ENCODE measurements at places on chromosomes 3 and 15.

GRCh38 chr15:28946803-28947202, 61.0 kb downstream of the APBA2 start:
- no peak for DNase-seq

DNA sequence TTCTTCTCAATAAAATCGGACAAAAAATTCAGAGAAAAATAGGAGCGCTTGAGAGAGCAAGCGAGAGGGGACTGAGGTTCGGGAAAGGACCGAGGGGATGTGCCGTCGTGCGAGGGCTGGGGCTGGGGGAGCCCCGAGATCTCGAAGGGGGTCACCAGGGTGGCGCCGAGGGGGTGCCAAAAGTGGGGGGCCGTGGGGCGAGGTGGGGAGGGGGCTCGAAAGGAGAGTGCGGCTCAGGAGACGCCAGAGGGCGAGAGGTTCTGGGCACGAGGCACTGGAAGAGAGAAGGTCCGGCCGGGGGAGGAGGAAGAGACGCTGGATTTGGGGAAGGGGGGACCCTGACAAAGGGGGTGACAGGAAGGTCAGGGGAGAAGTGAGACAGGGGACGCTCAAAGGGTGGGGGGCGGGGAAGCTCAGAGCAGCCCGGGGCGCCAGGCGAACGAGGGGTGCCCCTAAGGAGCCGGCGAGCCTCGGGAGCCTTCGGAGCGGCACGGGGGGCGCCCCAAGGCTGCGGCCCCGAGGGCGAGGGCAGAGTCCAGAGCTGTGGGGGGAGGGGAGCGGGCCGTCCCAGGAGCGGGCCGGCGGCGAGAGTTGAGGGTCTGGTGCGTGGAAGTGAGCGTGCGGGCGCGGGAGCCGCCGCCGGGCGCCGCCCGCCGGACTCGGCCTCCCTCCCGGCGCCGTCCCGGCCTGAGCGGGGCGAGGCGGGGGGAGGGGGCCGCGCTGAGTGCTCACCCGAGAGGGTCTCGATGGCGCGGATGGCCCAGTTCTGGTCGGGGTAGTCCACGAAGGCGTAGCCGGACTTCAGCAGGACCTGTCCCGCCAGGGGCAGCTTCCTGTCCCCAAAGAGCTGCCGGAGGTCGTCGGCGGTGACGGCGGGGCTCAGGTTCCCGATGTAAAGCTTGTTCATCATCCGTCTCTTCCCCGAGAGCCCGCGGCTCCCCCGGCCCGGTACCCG, 514 bp downstream of the IGF2BP2 start:
- no peak for DNase-seq

- no peak for DNase-seq
These were observed 14.4 kb downstream of the MUC20 start for GRCh38 chr3:195735036-195735695.

GRCh38 chr3:50615190-50615589, 1.8 kb upstream of the MAPKAPK3 start:
- no peak for DNase-seq

DNA sequence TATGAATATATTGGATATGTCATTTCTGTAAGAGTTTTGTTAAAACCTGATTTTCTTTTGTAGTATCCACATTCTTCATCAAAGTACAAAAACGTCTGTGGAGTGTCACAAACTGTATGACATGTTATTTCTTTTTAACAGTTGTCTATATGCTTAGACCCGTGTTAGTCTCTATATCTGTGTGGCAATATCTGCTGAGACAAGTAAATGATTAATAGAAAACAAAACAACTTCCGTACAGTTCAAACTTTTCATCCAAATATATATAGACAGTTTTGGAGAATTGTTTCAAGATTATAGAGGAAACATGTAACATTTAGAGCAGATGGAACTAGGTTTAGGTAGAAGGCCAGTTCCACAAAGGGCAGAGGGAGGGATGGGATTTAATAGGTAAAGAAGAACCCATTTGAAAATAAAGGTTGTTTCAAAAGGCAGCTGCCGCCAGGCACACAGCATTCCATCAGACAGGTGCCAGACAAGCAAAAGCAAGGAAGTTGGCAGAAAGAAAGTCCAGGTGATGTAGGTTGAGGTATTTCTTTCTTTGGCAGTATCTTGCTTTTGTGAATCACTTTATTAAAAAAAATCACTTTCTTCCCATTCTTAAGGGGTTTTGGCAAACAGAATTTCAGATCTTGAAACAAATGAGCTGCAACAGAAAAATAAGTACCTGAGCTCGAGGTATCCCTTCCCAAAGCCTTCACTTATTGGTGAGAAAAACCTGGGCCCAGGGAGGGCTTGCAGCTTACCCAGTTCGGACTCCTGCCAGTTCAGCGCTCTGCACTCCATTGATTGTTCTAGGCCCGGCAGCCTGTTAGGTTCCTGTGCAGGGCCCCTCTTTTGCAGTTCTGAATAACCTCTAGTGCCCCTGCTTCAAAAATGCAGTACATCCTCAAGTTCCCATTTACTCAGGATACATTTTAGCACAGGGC, 49.0 kb downstream of the LRRN1 start:
- no peak for DNase-seq

- DNase-seq: no peak
These were observed 15.4 kb downstream of the IGSF10 start for GRCh38 chr3:151445273-151446001.

DNA sequence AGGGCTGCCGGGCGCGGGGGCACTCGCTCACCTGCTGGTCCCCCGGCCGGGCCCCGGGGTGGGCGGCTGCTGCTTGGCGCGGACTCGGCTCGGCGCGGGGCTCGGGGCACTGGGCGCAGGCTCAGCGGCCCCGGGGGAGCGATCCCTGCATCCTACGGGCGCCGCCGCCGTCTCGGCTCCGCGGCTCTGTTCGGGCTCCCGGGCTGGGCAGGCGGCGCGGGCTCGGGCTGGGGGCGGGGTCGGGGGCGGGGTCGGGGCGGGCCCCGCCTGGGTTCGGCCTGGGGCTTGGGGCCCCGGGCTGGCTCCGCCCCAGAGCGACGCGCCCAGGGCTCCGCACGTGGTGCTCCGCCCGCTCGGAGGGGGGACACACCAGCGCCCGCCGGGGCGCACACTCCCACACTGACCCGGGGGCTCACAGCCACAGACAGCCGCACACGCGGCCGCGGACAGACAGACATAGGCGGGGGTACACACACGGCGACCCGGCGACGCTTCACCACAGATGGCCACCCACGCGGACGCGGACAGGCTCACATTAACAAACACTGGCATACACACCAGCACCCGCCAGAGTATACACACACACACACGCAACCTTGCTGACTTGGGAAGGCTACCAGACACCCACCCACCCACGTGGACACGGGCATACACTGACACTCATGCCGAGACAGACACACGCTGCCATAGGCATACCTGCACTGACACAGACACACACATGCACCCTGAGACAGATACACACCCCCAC, at the start of gene SCN5A:
Gene SCN5A (minus strand): TSS at position 188 of the 748 bp plus-strand sequence. CDS start 16,380 bp downstream, outside the sequence.
- peak; percentile 39 for DNase-seq

DNA sequence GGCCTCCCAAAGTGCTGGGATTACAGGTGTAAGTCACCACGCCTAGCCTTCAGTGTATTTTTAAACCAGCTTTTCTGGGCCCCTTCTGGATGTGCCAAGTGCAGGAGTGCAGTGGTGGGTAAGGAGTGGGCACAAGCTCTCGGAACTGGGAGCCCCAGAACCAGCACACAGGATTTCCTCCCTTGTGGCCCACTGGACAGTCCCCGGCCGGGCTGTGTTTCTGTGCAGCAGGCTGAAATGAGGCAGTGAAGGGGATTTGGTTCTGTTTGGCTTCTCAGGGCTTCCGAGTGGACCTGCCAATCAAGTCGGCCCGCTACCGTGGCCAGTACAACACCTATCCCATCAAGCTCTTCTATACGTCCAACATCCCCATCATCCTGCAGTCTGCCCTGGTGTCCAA, 14.4 kb downstream of the SEC61A1 start:
- DNase-seq: no peak

DNA sequence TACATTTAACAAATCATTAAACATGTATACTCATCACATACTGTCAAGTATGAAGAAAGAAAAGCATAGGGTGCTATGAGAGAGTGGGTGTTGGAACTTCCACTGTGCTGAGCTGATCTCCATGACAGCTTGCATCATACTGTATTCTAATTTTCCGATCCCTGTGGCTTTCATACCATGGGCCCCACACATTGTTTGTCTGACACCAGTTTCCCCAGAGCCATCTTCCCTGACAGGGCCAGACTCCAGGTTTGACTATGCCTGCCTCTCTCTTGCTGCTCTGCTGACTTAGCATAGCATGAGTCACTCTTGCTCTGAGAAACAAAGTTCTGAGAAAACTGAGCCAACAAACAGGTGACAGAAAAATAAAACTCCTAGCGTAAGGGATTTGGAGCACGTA, 37.0 kb upstream of the CASR start:
- peak; percentile 7 for DNase-seq

- DNase-seq: no peak
These were observed 79.5 kb upstream of the POMGNT2 start for GRCh38 chr3:43185274-43185982.

DNA sequence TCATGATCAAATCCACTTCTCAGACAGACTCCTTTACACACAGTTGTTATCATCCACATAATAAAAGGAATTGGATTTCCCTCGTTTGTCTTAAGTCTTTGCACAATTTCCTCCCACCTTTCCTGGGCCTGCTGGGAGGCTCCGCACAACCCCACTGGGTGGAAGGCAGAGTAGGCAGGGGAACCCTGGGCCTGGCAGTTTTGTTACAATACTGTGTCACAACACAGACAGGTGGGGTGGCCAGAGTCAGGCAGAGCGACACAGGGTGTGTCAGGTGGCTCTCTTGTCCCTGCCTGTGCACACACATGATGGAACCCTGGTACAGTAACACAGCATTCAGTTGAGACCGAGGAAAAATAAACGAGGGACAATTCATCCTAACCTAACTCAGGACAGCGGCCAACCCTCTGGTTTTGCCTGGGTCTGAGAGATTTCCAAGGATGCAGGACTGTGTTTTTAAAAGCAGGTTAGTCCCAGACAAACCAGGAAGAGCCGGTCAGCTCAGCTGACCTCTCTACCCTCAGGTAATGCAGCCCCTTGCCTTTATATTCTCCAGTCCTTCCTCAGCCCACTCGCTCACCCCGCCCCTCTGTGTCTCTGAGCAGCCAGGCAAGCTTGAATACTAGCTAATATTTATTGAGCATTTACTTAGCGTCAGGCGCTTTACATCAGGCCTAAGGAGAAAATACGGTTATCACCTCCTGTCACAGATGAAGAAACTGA, 8.8 kb upstream of the FAM174B start:
- no peak for DNase-seq

DNA sequence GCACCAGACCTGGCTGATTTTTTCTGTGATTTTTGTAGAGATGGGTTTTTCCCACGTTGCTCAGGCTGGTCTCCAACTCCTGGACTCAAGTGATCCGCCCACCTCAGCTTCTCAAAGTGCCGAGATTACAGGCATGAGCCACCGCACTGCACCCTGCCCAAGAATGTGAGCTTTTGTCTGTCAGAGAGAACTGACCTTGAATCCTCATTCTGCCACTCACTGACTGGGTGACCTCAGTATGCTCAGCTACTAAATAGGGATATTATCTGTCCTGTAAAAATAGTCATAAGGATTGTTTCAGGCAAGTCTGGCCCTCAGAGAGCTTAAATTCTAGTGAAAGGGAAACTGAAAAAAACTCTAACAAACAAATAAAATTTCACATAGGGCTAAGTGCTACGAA, 2.1 kb upstream of the RFT1 start:
- DNase-seq: no peak
